Effector memory CD8-positive, alpha-beta T cell (primary cell): ENCODE measurements at places on chromosomes 1 and 21.

DNA sequence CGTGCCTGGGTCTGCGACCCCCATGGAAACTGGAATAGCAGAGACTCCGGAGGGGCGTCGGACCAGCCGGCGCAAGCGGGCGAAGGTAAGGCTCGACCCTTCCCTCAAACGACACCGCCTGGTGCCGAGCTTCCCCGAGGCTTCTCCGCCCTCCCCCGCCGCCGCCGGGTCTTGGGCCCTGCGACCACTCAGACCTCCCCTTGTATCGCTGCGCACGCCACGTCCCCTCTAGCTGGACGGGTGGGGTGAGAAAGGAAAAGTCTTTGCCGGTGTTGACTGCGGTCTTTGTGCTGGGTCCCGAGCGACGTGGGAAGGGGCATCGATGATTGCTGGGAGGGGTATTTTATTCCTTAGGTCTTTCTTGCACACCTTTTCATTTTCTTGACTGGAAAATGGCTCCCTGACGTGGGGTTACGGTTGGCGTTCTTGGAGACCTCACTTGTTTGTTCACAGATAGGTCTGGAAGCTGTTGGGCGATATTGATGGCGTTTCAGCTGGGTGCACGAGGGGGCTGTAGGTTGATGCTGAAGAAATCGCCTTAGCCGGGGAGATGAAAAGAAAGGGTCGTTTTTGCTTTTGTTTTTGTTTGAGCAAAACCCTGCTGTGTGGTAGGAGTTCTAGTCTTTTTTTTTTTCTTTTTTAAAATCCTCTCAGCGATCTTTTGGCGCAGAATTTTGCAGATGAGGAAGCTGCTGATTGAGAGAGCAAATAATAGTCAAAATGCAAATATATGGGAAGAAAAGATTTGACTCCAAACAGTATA, 776 bp downstream of the KDM1A start:
- no peak for DNase-seq

GRCh38 chr1:47410068-47410455, 6.0 kb upstream of the FOXE3 start:
- DNase-seq: no peak

DNA sequence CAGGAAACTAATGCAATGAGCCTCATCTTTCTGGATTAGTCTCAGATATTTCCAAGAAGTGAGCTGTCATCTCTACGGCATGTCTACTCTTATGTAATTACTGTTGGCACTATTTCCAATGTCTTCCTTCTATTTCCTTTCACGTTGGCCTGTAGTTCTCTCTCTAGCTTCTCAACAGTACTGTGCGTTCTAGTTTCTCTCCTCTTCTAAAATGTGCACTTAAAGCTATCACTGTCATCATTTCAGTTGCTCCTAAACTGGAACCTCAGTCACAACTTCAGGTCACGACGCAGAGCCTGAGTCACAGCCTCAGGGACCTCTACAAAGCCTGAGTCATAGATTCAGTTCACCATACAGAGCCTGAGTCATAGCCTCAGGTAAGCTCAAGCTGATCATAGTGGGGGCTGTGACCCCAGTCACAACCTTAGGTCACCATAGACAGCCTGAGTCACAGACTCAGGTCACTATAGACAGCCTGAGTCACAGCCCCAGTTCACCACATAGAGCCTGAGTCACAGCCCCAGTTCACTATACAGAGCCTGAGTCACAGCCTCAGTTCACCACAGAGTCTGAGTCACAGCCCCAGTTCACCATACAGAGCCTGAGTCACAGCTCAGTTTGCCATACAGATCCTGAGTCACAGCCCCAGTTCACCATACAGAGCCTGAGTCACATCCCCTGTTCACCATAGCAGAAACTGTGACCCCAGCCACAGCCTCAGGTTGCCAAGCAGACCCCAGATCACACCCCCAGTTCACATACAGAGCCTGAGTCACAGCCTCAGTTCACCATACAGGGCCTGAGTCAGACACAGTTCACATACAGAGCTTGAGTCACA, 13.0 kb downstream of the WNT9A start:
- no peak for DNase-seq

DNA sequence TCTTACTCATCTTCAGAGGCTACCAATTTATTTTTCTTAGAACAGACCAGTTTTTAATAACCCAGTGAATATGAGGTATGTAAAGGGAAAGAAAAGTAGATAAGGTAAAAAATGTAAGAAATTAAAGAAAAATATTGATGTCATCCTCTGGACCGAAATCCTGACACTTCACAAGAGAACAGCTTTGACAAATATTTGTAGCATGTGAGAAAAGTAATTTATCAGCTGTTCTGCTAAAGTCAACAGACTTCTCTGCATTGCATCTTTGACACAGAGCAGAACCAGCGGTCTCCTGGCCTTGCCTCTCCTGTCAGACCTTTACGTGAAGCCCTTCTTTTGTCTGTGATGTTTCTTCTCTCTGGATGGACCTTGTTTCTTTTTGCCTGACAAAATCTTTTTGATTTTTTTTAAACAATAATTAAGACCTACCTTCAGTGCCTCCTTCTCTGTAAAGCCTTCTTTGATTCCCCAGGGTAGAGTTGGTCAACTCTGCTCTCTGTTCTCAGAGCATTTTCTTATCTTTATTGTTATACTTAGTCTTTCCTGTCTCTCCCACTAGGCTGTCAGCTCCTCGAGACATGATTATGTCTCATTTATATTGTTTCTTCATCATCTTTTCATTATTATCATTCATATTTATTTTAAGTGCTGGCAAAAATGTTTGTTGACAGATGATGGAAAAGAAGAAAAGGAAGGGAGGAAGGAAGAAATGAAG, 35.4 kb downstream of the RGS4 start:
- DNase-seq: no peak

GRCh38 chr1:193431265-193431977, 245.0 kb upstream of the B3GALT2 start:
- DNase-seq: no peak

DNA sequence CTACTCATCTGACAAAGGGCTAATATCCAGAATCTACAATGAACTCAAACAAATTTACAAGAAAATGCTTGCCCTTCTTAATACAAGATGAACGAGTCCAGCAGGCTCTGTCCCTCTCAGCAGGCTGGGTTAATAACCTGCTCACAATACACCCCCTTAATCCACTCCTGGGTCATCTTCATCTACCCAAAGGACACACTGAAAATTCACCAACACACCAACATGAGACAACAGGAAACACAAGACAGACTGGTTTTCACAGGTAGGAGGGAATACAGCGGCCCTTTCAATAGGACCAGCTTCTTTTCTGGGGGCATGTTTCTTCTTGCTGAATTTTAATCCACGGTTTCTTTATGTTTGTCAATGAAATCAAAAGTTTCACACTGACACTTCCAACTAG, 44.6 kb downstream of the SUSD4 start:
- DNase-seq: no peak

GRCh38 chr1:185595835-185596667, 138.1 kb upstream of the HMCN1 start:
- DNase-seq: peak; percentile 64

DNA sequence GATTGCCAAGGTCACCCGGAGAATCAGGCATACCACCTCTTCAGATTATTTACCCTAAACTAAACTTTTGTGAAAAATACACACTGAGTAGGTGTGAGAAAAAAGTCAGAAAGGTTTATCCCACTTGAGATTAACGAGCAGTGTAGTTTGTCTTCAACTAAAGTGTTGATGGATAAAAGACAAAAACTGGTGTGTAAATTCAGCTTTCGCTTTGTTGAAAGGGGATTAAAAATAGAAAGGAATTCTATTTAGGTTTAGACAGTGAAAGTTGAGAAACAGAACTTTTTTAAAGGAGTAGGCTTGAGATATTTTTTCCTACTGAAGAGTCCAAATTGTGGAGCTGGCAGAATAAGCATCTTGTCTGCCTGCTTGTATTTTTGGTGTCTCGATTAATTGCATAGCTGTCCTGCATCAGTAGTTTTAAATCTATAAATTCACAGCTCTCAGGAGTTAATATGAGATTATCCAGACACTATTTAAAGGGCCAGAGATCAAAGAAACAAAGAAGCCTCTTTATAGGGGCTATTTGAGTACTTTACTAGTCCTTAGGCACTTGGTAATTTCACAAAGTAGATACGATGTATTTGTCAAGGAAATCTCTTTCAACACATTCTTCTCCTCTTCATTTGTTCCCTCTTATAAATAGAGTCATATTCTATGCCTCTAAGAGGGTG, 46.7 kb upstream of the RABGAP1L start:
- no peak for DNase-seq

DNA sequence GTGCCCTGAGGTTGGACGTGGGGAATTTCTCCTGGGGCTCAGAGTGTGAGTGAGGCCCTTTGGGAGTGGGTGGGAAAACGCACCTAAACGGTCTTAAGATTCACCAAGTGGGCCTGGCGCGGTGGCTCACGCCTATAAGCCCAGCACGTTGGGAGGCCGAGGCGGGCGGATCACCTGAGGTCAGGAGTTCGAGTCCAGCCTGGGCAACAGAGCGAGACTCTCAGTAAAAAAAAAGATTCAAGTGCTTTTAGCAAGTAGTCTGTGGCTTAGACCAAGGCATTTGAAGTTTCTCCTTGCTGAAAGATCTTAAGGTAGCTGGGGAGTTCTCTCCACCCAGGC, 1.4 kb downstream of the RPS8 start:
- DNase-seq: no peak

GRCh38 chr1:201552941-201553351, 14.0 kb downstream of the NAV1 start:
- DNase-seq: no peak

GRCh38 chr21:34899760-34900159, 149.3 kb downstream of the RUNX1 start:
- no peak for DNase-seq

DNA sequence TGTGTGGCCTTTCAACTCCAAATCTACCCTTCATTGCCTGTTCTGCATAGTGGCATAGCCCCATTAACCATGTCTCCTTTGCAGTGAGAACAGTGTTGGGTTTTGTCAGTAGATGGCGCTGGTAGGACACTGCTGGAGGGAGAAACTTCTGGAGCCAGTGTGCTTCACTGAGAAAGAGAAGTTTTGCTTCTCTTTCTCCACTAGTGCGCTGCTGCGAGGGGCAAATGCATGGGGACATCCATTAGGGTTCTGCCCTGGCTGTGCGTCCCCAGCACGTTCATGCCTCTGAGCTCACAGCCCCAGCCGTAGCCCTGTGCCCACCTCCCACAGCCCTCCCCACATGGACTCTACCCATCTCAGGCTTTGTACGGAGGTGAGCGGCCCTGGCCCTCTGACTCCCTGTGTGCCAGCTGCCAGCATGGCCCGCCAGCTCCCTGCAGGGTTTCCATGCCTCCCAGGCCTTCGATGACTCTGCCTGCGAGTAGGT, 53.1 kb downstream of the RIMS3 start:
- peak; percentile 70 for DNase-seq

GRCh38 chr1:246283771-246284410, 223.2 kb downstream of the SMYD3 start:
- no peak for DNase-seq

DNA sequence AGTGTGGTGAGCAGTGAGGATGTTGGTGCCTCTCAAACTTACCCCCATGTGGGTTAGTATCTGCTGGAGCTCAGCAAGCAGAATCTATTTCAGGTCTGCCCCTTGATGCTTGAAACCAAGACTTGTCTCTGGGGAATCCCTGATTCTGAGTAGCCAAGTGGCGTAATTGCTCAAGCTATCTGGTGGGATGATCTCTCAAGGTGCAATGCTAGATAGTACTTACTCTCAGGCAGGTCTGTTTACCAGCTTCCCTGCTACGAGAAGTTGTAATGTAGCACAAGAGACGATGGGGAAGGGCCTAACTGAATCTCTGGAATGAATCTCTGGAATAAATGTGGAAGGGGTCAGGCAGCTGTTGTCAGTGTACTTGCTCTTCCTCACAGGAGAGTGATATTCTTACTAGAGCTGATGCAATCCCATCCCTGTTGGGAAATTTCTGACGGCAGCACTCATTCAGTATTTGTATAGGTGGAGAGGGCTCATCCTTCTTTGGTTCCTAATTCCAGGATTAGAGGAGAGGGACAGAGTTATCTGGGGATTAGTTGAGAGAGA, 65.4 kb downstream of the MACF1 start:
- no peak for DNase-seq

GRCh38 chr21:31911138-31911907, 38.5 kb downstream of the HUNK start:
- DNase-seq: no peak
